ENCODE measurements at places on chromosomes 7 and 10.

GRCh38 chr7:8305625-8306388 is 43.8 kb upstream of the ICA1 start:
- DNase-seq = no peak

DNA sequence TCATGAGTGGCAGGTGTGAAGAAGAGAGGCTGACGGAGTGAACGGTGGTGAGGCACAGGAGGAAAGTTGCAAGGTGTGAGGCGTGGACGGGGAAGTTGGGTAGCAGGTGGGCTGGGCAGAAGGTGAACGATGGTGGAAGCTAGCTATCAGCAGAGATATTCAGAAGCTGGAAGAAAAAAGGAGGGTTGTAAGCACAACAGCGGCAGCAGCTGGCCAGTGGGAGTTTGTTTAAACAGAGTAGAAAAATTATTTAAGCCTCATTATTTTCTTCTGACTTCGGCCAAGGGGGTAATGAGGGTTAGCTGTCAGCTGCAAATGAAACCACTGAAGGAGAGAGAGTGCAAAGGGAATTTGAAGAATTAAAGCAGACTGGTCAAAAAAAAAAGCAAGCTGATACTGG is 62.1 kb upstream of the PRKAR2B start:
- no peak for DNase-seq

GRCh38 chr10:60271319-60272040 is 118.2 kb downstream of the ANK3 start:
- DNase-seq = no peak

GRCh38 chr10:26698909-26699308 is 1.4 kb downstream of the PDSS1 start:
- no peak for DNase-seq

GRCh38 chr7:135370656-135371055 is 137.0 kb downstream of the STRA8 start:
- no peak for DNase-seq

- DNase-seq = no peak
Observed at GRCh38 chr10:77005871-77006270, 631.7 kb downstream of the KCNMA1 start.

DNA sequence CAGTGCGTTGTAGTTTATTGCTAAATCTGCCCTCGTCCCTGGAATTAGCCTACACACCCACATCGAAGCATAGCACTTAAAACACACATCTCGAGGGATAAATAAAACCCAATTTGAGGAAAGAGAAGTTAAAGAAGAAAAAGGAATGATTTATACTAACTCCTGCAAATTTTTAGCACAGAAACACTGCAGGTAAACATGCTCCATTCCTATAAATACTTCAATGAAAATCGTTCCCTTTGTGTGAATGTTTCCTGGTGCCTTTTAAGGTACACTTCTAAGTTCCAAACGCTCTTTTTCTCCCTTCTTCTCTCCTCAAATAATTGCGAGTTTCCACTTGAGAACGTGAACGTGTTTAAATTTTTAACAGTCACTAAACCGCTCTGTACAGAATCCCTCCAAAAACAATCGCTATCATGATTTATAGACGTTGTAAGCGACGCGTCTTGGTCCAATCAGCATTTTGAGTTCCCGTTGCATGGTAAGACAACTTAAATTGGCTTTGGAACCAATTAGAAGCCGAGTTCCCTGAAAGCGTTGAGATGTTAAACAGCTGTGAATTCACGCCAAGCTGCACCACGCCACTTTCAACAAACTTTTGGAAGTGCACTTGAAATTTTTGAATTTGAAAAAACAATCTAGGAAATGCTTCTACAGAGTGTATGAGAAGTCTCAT is 12.5 kb upstream of the EBLN1 start:
- no peak for DNase-seq

DNA sequence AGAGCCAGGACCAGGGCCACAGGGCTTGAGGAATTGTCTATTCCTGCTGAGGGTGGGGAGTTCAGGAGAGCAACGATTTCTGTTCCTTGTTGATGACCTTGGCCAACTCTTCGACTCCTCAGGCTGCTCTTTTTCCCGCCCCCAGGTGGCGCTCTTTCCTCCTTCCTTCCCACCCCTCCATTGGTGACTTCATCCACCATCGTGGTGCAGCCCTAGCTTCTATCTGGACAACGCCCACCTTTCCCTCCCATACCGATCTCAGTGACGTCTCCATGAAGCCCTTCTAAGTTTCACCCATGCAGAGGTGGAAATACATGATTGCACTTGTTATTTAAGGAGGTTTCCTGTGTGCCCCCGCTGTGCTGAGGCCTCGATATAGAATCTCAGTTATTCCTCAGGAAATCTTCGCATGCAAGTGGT is 22.1 kb upstream of the CARD11 start:
- no peak for DNase-seq

- DNase-seq = no peak
Observed at GRCh38 chr10:93138113-93138870, 64.6 kb downstream of the CYP26A1 start.

GRCh38 chr7:35758421-35758820 is 42.4 kb upstream of the SEPTIN7 start:
- no peak for DNase-seq

DNA sequence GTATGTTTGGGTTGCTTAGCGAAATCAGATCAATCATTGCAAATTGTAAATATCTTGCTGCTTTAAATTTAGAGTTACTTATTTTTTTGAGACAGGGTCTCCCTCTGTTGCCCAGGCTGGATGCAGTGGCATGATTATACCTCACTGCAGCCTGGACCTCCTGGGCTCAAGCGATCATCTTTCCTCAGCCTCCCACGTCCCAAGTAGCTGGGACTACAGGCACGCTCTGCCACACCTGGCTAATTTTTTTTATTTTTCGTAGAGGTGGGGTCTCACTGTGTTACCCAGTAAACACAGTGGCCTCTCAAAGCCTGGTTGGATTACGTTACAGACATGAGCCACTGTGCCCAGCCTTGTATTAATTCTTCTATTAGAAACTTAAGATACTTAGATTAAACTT is 1.7 kb downstream of the VDAC2 start:
- no peak for DNase-seq

DNA sequence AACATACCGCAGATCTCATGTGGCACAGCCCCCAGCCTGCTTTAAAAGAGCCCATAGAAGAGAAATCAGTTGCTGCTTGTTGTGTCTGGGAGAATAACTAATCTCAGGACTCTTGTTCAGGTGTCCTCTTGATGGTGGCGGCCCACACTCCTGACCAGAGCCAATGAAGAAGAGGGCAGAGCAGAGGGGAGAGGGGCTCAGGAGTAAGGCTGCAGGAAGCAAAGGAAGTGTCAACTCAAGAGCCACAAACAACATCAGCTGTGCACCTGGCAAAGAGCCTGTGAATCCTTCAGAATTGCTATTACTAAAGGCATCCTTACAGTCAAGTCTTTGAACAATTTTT is 59.8 kb upstream of the PTN start:
- DNase-seq = no peak

DNA sequence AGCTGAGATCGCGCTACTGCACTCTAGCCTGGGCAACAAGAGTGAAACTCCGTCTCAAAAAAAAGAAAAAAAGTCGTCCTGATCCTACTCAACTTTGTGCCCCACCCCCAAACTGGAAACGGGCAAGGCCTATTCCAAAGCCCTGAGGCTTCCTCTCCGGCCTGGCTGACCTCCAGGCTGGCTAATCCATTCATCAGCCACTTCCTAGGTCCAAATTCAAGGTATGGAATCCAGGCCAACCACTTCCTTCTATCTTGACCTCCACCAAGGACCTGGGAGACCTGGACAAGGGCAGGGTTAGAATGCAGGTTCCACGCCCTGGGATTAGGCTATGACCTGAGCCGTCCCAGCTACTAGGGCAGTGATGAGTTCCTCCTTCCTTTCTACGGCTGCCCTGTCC is 20.4 kb upstream of the EIF4H start:
- no peak for DNase-seq

DNA sequence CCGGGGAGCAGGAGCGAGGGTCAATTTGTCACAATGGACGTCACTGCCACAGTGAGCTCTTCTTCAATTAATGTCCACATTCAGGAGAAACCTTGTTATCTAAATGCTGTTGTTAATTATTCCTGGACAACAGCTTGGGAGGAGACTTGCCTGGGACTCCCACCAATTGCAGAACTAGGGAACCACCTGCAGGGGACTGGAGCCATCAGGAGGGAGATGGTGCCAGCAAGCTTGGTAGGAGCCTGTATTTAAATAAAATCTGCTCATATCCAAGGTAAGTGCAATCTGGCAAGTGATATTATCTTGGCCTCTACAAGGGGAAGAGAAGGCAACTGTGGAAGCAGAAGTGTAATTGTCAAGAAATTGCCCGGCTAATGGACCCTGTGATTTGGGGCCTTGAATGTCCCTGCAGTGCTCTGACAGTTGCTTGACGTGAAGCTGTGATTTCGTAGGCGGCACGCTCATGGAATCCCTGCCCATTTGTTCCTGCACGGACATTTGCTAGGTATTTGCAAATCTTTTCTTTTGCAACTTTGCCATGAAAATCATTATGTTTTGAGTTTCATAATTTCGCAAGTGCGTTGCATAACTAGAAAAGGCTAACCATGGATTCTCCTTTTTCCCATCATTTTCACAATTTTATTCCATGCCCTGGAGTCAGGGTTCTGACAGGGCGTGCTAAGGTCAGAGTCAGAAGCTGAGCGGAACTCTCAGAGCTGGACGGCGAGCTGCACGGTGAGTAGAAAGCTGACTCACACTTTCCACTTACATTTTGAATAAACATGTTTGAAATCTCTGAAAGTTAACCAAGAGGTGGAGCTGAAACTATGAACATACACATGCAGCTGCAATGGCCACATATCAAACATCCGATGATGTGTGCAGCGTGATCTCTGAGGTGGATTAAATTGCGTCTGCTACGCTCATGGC is 84.9 kb upstream of the TCERG1L start:
- no peak for DNase-seq

DNA sequence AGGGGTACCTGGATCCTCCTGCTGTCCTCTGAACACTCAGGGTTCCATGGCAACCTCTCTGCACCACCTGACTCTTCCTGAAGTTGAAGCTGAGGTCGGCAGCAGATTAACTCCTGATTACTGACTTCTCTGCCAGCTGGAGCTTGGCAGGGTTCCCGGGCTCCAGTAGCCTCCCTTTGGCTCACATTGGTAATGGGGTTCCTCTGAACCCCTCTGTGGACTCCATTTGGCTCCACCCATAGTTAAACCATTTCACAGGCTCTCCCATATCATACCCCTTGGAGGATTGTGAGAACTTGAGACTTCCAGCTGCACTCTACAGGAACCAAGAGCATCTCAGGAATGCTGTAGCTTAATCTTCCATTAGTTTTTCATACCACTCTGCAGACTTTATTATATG is 292.5 kb downstream of the HDAC9 start:
- no peak for DNase-seq

- no peak for DNase-seq
Observed at GRCh38 chr10:114392112-114392835, 12.0 kb downstream of the AFAP1L2 start.

GRCh38 chr7:47227762-47228177 is 354.1 kb downstream of the TNS3 start:
- no peak for DNase-seq

GRCh38 chr7:82389876-82390275 is 53.7 kb downstream of the CACNA2D1 start:
- no peak for DNase-seq

DNA sequence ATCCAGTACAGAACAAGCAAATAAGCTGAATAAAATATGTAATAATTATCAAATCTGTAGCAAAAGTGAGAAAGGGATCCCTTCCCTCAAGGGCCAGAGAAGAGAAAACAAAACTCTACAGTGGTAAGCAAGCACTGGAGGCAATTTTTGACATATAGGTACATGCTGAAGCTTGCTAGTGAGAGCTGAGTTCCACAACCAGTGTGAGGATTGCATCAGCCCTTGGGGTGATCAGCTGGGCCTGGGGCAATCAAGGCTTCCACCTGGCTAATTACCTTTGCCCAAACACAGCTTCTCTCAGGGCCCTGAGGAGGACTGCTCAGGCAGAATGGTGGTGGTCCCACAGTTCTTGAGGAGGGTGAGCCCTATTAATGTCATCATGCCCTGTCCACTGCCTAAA is 134.4 kb upstream of the DLX6 start:
- DNase-seq = no peak

GRCh38 chr7:124996778-124997177 is 67.2 kb upstream of the POT1 start:
- no peak for DNase-seq

DNA sequence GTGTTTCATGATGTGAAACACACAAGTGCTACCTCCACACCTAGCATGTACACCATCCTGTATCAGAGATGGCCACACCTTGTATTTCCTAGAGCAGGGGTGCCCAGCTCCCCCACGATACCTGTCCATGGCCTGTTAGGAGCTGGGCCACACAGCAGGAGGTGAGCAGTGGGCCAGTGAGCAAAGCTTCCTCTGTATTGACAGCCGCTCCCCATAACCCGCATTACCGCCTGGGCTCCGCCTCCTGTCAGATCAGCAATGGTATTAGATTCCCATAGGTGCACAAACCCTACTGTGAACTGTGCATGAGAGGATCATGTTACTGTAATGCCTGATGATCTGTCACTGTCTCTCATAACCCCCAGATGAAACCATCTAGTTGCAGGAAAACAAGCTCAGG is 145.6 kb upstream of the RNF32 start:
- no peak for DNase-seq

DNA sequence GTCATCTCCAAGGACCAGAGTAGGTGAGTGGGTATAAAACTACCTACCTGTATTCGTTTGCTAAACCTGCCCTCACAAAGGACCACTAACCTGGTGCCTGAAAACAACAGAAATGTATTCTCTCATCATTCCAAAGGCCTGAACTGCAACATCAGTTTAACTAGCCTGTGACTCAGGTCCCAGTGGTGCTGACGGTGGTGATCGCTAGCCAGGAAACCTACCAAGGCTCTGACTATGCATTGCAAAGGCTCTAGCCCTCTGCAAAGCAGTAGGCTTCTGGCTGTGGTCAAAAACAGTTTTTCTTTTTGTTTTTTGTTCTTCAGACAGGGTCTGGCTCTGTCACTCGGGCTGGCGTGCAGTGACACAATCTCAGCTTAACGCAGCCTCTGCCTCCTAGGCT is 107.5 kb downstream of the NPTX2 start:
- DNase-seq = no peak

DNA sequence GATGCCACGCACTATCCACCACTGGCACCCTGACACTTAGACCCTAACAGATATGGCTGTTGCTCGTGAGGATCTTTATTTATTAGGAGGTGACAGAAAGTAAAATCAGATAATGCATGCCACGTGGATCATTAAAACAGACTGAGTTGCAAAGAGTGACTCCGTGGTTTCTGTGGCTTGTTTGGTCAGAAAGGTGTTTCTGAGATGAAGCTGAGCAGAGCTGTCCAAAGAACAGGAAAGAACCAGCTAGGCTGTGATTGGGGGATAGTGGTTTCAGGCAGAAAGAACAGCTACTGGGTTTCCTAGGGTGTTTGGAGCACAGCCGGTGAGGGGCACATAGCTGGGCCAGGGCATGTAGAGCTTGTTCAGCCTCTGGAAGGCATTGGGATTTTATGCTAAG is 34.4 kb downstream of the CSGALNACT2 start:
- DNase-seq = no peak
